NCI-H1105 (cell line): ENCODE measurements at places on chromosomes 13 and 19.

- no peak for DNase-seq
Measured at GRCh38 chr19:9622531-9622930, 1.5 kb upstream of the ZNF561 start.

- DNase-seq = no peak
Measured at GRCh38 chr19:19552798-19553197, 14.7 kb downstream of the CILP2 start.

DNA sequence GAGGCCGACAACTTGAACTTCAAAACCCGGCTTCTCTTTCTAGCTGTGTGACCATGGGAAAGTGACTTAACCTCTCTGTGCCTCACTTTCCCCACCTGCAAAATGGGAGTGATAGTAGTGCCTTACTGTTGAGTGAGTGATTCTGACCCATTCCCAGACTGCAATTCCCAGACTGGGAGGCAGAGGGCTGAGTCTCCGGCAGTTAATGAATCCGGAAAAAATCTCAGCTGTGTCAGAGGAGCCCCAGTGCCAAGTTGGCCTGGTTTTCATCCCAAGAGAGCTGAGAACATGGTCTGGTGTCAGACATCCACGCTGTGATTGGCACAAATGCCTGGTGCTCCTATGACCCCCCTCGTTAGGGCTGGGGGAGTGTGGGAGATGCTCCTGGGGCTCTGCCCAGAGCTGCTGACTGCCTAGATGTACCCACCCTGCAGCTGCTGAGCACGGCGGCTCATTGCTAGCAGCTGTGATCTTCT lies 50.0 kb downstream of the PIN1 start:
- DNase-seq = no peak

DNA sequence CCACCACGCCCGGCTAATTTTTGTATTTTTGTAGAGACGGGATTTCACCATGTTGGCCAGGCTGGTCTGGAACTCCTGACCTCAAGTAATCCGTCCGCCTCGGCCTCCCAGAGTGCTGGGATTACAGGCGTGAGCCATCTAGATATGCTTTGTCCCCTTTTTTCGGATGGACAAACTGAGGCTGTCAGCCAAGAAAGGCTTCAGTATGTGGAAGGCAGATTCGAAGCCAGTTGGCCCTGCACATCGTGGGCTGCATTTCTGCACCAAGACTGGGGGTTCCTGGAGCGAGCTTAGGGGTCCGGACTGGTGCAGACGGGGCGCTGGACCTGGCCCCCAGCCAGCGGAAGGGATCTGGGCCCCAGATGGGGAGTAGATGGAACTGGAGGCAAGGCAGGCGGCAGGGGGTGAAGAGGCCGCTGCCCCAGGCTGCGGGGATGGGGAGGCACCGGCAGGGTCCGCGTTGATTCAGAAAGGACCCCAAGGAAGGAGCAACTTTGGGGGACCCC lies 9.7 kb upstream of the JUND start:
- no peak for DNase-seq

GRCh38 chr19:35556846-35557538 lies 6.5 kb downstream of the ATP4A start:
- no peak for DNase-seq

DNA sequence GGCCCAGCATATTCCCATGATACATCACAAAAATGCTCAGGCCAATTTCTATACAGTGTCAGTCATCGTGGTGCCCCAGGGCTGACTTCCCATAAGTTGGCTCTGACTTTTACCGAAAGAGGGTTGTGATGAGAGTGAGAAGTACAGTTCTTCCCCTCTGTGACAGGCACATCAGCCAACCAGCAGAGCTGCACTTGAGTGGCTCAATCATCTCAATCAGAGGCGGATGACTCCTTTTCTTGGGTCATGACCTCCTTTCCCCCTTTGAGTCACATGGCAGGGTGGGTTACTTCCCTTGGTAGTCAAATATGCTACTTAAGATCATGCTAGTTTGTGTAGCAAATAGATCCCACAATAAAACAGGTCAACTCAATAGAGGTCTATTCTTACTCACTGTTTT lies 6.9 kb upstream of the AMER2 start:
- no peak for DNase-seq

- DNase-seq = peak; percentile 6
Measured at GRCh38 chr13:102293723-102294122, 108.1 kb downstream of the FGF14 start.

DNA sequence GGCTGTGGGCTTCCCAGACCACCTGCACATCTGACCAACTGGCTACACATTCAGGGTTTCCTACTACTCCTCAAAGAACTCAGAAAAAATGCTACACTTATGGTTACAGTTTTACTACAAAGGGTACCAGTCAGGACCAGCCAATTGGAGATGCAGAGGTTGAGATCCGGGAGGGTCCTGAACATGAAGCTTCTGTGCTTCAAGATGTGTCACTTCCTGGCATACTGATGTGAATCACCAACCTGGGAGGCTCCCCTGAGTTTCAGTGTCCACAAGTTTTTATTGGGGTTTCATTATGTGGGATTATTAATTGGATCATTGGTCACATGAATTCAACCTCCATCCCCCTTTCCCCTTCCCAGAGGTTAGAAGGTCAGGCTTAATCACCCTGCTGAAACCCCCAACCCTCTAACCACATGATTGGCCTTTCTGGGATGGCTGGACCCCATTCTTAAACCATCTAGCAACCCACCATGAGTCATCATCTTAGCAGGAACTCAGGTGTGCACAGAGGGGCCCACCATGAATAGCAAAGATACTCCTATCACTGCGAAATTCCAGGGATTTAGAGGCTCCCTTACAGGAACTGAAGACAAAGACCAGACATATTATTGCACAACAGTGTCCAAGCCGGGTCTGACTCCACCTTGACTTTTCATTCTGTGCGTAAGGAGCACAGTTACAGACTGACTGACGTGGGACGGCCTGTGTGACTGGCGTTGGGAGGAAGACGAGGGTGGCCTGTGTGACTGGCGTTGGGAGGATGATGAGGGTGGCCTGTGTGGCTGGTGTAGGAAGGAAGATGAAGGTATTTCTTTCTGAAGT lies 90.7 kb downstream of the ATP8A2 start:
- no peak for DNase-seq

DNA sequence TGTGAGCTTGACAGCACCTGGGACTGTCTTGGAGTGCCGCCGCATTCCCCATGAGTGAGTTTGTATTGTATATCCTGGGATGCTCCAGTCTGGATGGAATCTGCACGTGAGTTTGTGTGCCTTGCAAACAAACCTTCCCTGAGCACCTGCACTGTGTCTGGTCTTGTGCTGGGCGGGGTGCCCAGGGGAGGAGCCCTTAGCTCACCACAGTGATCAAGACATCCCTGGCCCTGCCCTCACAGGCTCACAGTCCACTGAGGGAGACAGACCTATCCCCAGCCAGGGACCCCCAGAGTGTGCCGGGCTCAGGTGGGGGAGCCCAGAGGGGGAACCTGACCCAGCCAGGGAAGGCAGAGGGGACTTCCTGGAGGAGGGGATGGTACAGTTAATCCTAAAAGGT lies 1.7 kb upstream of the BCAM start:
- peak; percentile 21 for DNase-seq

DNA sequence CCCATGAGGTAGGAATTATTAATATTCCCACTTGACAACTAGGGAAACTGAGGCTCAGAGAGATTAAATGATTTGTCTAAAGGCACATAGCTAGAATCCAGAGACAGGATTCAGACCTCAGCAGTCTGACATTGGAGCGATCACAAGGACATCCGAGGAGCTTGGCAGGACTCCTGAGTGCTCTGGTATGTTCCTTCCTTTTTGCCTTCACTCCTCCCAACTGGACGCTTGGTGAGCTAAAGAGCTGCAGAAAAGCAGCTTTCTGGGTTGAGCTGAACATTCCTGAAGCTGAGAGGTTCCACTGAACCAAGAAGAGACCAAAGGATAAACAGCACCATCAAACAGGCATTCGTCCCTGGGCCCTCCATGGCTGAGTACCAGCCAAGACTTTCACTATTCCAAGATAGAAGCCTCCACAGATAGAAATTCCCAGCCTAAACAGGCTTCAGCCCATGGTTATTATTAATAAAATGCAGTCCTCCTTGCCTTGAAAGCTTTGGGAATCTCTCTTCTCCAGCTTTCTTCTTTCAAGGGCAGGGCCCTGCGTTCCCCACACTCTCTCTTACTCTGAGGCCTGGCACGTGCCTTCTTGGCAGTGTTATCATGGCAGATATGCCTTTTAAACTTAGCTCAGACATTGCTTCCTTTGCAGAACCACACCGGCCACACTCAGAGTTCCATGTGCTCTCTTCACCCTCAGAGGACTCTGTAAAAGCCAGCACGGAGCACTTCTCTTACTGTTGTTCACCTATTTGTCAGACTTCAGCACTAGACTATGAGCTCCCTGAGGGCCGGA lies 97.1 kb downstream of the CYSLTR2 start:
- DNase-seq = no peak

GRCh38 chr19:13483215-13483614 lies 23.1 kb downstream of the CACNA1A start:
- no peak for DNase-seq

- no peak for DNase-seq
Measured at GRCh38 chr13:22839603-22840530, 340.9 kb upstream of the SGCG start.

- DNase-seq = no peak
Measured at GRCh38 chr19:47779524-47780214, 1.2 kb downstream of the SELENOW start.

- DNase-seq = no peak
Measured at GRCh38 chr13:40315416-40316064, 350.9 kb downstream of the FOXO1 start.

- DNase-seq = no peak
Measured at GRCh38 chr19:3309724-3310123, 56.7 kb upstream of the NFIC start.

DNA sequence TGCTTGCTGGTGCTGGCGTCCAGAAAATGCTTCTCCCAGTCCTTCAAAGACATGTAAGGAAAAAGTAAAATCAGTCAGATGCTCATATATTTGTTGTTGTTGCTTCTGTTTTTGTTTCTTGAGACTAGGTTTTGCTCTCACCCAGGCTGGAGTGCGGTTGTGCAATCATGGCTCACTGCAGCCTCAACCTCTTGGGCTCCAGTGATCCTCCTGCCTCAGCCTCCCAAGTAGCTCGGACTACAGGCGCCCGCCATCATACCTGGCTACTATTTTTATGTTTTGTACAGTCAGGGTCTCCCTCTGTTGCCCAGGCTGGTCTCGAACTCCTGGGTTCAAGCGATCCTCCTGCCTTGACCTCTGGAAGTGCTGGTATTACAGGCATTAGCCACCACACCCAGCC lies 11.0 kb upstream of the EPS15L1 start:
- no peak for DNase-seq

- no peak for DNase-seq
Measured at GRCh38 chr19:31252441-31252840, 96.8 kb downstream of the TSHZ3 start.

- no peak for DNase-seq
Measured at GRCh38 chr19:15666883-15667282, 6.0 kb upstream of the CYP4F12 start.

DNA sequence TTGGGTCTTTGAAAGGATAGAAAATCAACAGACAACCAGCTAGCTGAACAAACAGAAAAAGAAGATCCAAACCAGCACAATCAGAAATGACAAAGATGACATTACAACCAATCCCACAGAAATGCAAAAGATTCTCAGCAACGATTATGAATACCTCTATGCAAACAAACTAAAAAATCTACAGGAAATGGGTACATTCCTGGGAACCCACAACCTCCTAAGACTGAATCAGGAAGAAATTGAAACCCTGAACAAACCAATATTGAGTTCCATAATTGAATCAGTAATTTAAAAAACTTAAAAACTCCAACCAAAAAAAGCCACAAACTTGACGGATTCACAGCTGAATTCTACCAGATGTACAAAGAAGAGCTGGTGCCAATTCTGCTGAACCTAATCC lies 20.9 kb upstream of the C1QTNF9B start:
- no peak for DNase-seq

- no peak for DNase-seq
Measured at GRCh38 chr19:33815380-33816340, 19.0 kb downstream of the KCTD15 start.

GRCh38 chr19:49643466-49643865 lies 1.5 kb downstream of the SCAF1 start:
- no peak for DNase-seq

- no peak for DNase-seq
Measured at GRCh38 chr13:38753878-38754277, 67.0 kb downstream of the FREM2 start.

DNA sequence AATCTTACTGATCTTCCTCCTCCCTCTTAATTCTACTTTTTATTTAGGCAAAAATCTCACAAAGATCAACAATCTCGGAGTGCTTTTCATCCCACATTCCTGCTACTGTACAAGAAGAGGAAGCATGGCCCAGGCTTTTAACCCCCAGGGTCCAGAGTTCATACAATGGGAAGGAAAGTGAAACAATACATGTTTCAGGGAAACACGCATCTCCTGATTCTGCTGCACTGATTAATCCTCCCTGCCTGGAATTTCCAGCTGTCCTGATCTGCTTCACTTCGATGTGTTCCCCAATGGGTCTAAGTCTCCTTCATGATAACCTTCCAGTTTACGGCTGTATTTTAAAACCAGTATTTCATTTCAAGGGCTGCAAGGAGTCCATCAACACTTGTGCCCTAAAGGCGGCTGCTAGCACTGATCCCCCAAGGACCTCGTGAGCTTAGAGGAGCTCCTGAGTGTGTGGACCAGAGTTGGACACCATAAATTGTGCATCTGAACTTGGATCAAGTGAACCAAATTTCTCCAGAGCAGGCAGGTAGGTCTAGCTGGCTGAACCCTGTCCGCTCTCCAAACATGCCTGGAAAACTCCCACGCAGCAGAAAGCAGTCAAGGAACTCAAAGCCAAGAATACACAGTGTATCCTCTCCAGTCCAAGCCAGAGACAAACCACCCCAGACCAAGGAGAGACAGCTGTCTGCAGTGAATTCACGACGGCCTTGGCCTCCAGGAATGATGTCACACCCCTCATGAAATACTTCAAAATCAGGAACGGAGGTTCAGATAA lies 44.3 kb downstream of the COL4A1 start:
- no peak for DNase-seq

- DNase-seq = peak; percentile 5
Measured at GRCh38 chr13:42575938-42576337, 2.0 kb downstream of the TNFSF11 start.

- DNase-seq = no peak
Measured at GRCh38 chr13:36068566-36068965, 62.6 kb downstream of the DCLK1 start.

- DNase-seq = peak; percentile 79
Measured at GRCh38 chr19:46783670-46784069, 4.7 kb downstream of the SLC1A5 start.

DNA sequence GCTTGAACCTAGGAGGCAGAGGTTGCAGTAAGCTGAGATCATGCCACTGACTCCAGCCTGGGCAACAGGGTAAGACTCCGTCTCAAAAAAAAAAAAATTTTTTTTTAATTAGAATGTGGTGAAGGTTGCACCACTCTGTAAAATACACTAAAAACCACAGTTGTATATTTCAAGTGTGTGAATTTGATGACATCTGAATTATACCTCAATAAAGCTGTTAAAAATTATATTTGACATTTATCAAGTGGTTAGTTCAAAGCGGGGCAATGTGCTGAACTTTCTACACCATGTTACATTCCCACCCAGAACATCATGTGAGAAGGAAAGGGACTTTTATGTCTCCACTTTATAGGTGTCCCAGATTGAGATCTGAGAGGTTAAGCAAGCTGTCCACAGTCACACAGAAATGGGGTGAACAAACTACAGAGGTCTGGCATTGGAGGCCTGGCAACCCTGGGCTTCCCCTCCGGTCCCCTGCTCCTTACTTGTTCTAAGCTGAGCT lies 5.9 kb upstream of the S1PR5 start:
- DNase-seq = no peak

GRCh38 chr19:1258707-1259205 lies 10.4 kb downstream of the MIDN start:
- DNase-seq = no peak
